ENCODE measurements at places on chromosomes 1 and 21.

GRCh38 chr1:230273141-230273710, 152.9 kb downstream of the PGBD5 start:
- no peak for DNase-seq

DNA sequence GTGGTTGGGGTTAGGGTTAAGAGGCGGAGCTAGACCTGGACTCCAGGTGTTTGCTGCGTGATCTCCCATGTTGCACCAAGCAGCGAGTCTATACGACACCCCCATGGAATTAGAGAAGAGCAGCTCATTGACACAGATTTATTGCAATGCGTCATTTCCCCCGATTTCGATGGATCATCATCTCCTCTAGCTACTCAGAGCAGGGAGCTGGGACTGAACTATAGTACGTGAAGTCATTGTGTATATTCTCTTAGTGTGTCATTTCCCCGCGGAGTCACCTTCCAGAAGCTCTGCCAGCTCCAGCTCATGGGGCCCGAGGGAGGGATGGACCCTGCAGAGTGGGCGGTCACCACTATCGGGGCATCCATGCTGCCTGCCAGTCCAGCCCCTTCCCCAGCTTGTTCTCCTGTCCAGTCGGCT, 7.5 kb upstream of the C2CD2 start:
- no peak for DNase-seq

- no peak for DNase-seq
Observed at GRCh38 chr1:183632114-183632513, 3.5 kb downstream of the ARPC5 start.

- DNase-seq = no peak
Observed at GRCh38 chr1:50976111-50976889, 6.3 kb downstream of the CDKN2C start.

DNA sequence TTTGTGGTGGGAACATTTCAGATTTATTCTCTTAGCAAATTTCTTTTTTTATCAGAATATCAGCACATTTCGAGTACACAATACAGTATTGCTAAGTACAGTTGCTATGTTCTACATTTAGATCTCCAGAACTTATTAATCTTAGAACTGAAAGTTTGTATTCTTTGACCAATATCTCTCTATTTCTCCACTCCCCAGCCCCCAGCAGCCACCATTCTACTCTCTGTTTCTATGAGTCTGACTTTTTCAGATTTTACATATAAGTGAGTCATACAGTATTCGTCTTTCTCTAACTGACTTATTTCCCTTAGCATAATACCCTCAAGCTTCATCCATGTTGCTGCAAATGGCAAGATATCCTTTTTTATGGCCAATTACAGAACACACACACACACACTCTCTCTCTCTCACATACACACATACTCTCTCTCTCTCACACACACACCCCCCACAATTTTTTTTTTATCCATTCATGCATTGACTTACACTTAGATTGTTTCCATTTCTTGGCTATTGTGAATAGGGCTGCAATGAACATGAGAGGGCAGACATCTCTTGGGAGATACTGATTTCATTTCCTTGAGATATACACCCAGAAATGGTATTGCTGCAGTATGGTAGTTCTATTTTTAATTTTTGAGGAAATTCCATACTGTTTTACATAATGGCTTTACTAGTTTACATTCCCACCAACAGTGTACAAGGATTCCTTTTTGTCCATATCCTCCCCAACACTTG, 15.7 kb downstream of the RPTN start:
- peak; percentile 62 for DNase-seq

DNA sequence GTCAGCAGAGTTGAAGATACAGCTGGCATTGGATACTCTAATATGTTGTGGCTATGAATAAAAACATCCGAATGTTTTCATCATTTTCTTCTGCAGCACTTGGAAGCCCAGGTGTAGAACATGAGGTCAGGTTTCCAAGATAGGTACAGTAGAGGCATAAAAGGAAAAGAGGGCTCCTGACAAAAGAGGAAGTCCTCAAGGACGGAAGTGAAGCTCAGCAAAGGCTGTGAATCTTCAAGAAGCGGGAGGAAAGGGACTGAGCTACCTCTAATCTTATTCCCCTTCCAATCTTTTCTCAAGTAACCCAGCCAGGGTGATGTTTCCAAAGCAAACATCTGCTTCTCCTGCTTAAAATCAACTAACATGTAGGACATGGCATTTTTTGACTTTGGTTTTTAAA, 4.4 kb upstream of the PIK3C2B start:
- no peak for DNase-seq

GRCh38 chr1:28577052-28577678, 14.9 kb upstream of the RAB42 start:
- DNase-seq = peak; percentile 17

DNA sequence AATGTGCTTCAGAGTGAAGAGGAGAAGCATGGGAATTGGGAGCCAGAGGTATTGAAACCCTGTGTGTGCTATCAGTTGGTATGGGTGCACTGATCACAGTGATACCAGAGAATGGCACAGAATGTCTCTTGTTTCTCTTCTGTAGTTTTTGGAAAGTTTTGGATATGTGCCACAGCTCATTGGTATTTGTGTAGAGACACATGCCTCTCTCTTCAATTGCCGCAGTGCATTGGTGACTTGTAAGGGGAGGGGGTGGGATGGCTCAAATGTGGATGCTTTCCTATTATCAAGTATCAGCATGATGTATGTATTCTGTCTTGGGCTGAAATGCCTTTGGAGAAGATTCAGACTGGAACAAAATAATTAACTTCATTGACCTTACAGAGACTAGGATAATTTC, 101.0 kb downstream of the HMCN1 start:
- no peak for DNase-seq

GRCh38 chr1:203572134-203572625, 54.5 kb upstream of the ATP2B4 start:
- no peak for DNase-seq

DNA sequence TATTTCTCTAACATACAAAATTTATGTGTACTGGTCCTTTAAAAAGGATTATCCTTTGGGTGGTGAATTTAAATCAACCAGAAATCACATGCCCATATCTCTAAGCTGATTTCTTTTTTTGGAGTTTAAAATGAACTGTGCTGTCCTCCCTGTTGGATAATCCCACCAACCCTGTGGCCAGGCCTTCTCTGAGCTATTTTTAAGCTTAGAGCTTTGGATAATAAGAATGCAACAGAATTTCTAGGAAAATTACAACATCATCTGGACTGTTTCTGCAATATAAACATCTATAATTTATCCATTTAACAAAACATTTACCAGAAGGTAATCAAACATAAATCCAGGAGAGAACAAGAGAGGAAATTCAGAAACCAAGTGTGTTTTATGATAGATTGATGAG, 88.3 kb downstream of the LRRC40 start:
- DNase-seq = no peak

- no peak for DNase-seq
Observed at GRCh38 chr1:108512239-108513043, 47.5 kb upstream of the EEIG2 start.

DNA sequence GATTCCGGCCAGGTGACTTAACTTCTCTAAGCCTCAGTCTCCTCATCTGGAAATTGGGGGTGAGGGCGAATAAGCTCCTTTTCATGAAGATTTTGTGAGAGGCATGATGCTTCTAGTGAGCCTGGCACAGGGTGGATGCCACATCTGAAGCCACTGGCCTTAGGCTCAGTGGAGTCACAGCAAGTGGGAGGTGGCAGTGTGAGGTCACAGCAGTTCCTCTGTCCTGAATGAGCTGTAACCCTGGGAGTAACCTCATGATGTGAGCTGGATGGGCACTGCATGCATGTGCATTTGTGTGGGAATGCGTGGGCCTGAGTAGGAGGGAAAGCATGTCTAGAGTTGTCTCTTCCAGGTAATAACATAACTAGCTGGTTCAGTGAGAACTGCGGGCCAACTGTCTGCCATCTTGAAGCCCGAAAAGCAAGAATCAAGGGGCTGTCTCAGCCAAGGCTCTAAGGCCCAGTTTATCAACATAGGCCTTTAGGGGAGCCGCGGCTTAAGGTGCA, 27.0 kb upstream of the HTR1D start:
- no peak for DNase-seq

DNA sequence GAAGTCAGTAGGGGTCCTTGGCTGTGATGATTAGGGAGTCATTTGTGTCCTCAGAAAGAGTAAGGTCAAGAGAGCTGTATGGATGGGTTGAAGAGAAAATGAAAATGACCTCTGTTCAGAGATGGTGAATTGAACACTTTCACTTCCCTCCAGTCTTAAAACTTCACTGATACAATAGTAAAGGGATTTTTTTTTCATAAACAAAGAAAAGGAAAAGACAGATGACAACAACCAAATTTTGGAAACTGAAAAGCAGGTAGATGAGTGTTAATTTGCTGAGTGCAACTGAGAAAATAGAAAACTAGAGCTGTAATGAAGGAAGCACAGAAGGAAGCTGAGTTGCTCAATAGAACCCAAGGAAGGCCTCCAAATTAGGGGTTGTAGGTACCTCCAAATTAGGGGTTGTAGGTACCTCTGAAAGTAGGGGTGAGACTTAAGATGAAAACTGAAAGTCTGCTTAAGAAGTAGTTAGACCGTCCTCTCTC, 14.8 kb upstream of the S1PR1 start:
- no peak for DNase-seq

DNA sequence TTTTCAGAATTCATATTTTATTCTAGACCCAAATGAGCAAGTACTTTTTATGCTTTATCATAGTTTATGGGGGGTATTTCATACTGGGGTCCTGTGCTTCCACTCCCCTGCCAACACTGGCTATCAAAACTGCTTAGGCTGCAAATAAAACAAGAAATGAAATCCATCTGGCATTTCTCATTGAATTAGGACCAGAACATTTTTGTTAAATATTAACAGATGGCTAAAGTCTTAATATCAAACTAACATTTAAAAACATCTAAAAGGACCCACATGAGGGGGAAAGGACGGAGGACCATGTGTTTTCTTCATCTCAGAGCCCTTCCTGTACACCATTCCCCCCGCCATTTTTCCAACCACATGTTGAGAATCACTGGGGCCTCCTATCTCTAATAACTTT, 167.5 kb upstream of the C1orf105 start:
- no peak for DNase-seq

GRCh38 chr1:58622571-58622970, 45.5 kb upstream of the TACSTD2 start:
- no peak for DNase-seq

GRCh38 chr1:64161357-64161941, 42.0 kb upstream of the UBE2U start:
- DNase-seq = no peak

DNA sequence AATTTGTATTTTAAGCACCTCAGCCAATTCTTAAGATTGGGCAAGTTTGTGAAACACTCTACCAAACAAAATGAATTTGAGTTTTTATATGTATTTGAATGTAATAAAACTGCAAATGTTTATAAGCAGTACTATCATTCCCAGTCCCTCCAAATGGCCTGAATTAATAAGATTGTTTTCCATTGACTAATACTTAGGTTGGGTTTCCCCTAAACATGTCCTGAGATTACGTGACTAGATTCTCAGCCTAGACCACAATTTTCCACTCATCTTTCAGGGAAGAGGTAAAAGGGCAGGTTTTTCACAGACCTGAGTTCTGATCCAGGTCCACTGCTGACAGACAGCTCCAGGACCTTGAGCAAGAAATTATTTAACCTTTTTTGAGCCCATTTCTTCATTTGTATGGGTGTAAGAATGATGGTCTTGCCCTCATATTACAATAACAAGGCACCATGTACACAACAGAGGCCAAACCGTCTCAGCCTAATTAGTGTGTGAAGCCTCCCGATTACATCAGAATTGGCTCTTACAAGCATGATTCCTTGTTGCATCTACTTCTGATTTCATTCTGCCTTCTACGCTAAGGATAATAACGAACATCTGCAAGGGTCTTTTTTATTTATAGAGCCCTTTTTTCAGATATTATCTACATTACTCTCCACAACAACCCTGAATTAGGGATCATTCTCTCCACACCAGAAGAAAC, 51.2 kb downstream of the BEND5 start:
- no peak for DNase-seq

DNA sequence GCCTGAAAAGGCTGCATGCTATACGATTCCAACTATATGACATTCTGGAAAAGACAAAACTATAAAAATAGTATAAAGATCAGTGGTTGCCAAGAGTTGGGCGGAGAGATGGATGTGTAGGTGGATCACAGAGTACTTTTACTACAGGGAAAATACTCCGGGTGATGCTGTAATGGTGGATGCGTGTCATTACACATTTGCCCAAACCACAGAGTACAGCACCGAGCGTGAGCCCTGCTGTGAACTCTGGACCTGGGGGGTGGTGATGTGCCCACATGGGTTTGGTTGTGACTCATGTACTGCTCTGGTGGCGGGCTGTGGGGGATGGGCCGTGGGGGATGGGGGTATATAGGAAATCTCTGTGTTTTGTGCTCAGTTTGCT, 162.7 kb upstream of the COL6A1 start:
- DNase-seq = peak; percentile 91

DNA sequence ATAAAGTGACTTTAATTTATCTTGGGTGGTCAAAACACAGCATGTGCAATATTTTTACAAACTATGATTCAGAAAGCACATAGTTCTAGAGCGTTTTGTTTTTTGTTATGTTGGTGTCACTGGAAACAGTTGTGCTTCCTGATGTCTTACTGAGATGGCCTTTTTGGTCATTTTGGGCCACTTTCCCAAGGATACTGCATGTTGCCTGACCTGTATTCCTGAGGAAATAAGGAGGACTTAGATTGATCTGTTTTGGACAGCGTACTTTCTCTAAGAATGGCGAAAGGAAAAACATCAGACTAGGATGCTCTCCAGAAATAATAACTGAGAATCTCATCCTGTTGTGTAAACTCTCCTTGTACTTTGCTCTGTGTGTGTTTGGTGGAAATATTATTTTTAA, 451.2 kb downstream of the USP25 start:
- no peak for DNase-seq

DNA sequence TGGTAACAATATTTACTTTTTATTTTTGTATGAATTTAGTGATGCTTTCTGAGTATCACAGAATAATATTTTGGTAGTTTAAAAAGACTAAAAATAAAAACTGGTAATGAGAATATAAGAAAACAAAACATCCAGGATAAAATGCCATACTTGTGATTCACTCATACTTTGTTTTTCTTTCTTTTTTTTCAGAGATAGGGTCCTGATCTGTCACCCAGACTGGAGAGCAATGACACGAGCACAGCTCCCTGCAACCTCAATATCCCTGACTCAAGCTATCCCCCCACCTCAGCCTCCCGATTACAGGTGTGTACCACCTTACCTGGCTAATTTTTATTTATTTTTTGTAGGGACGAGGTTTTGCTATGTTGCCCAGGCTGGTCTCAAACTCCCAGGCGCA, 64.2 kb upstream of the ADAM30 start:
- no peak for DNase-seq
